ENCODE measurements at places on chromosomes 5 and 9. TPM values are rescaled to one million over a fixed set of nuclear protein-coding genes. Genes with fewer than 3 reads are reported as not detected.

- no peak for DNase-seq
- no peak overlapping the region for H3K4me3 ChIP-seq
- H3K4me1 ChIP-seq = no peaks in the 10 kb centered on the region
- no peaks in the 10 kb centered on the region for H3K27me3 ChIP-seq
- no peaks in the 10 kb centered on the region for H3K36me3 ChIP-seq
Measured at GRCh38 chr5:124419531-124419930, 326.9 kb downstream of the ZNF608 start.

DNA sequence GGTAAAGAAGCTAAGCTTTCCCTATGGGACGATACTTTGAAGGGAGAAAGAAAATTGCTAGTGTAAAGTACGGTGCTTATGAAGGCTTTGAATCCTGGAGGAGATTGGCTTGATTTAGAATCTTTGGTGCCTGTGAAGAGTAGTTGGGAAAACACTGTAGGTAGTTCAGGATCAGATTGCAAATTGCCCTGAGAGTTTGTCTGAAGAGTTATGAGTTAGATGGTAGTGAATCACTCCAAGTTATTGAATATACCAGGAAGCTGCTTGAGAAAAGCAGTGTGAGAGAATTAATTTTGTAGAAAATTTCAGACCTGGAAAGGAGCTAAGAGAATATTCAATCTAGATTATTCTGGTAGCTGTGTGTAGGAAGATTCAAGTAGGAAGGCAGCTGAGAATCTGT, 11.5 kb downstream of the MAN2A1 start:
- H3K4me3 ChIP-seq = no peak overlapping the region
- H3K4me1 ChIP-seq = peaks cover 15% of the 10 kb centered on the region
- no peaks in the 10 kb centered on the region for H3K36me3 ChIP-seq
- H3K27me3 ChIP-seq = no peaks in the 10 kb centered on the region

- no peak overlapping the region for H3K27ac ChIP-seq
- DNase-seq = no peak
- no peaks in the 10 kb centered on the region for H3K4me1 ChIP-seq
- H3K4me3 ChIP-seq = no peak overlapping the region
- no peaks in the 10 kb centered on the region for H3K27me3 ChIP-seq
Measured at GRCh38 chr5:160961761-160962160, 109.8 kb upstream of the ATP10B start.

GRCh38 chr9:128149001-128149701, at the start of gene LCN2:
Gene LCN2, plus strand, starts transcription at chr9:128149453. Its CDS starts 73 bp downstream, at chr9:128149526.
- H3K36me3 ChIP-seq = no peaks in the 10 kb centered on the region
- H3K4me1 ChIP-seq = peaks cover 25% of the 10 kb centered on the region
- H3K27me3 ChIP-seq = no peaks in the 10 kb centered on the region
- DNase-seq = peak; percentile 67
- peak within 1 kb of the TSS; percentile 67 for H3K27ac ChIP-seq
- H3K4me3 ChIP-seq = no peak within 1 kb of the TSS

GRCh38 chr5:25020454-25020853, 375.7 kb upstream of the CDH10 start:
- no peaks in the 10 kb centered on the region for H3K36me3 ChIP-seq
- no peaks in the 10 kb centered on the region for H3K27me3 ChIP-seq
- no peak for DNase-seq
- H3K4me3 ChIP-seq = no peak overlapping the region
- no peaks in the 10 kb centered on the region for H3K4me1 ChIP-seq

GRCh38 chr5:4758550-4758949, 381.6 kb upstream of the ADAMTS16 start:
- no peaks in the 10 kb centered on the region for H3K27me3 ChIP-seq
- H3K4me1 ChIP-seq = no peaks in the 10 kb centered on the region
- H3K27ac ChIP-seq = no peak overlapping the region
- no peak for DNase-seq
- H3K4me3 ChIP-seq = no peak overlapping the region

- no peaks in the 10 kb centered on the region for H3K4me1 ChIP-seq
- no peak overlapping the region for H3K27ac ChIP-seq
- H3K27me3 ChIP-seq = no peaks in the 10 kb centered on the region
- DNase-seq = no peak
- peaks cover 40% of the 10 kb centered on the region for H3K36me3 ChIP-seq
Measured at GRCh38 chr9:125436613-125437443, 175.2 kb downstream of the GAPVD1 start.

DNA sequence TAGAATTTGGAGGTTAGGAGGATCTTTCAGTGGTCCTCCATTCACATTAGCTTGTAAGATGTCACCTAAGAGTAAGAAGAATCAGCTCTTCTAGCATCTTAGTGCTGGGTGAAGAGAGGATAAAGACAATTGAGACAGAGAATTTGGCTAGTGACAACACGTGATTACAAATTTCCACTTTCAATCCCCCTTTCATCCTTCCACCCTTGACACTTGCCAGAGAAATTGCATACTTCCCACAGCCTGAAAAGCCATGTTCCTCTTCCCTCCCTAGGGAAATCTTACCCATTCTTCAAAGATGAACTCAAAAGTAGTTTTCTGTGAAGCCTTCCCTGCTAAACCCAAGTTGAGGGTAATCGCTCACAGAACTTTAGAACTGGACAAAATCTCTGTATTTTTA, 282.6 kb upstream of the PTGER4 start:
- no peaks in the 10 kb centered on the region for H3K27me3 ChIP-seq
- H3K4me1 ChIP-seq = peaks cover 6% of the 10 kb centered on the region
- no peak overlapping the region for H3K27ac ChIP-seq
- H3K36me3 ChIP-seq = no peaks in the 10 kb centered on the region
- no peak overlapping the region for H3K4me3 ChIP-seq

GPR151 gene
- not detected for total RNA-seq

SH3PXD2B gene
- total RNA-seq = 49.8 TPM

SPINK7 gene
- total RNA-seq = not detected
